Activated T-helper 1 cell treated with anti-CD3 and anti-CD28 coated beads, Interleukin-2, amount 50 U/mL, for 16 hours (primary cell): ENCODE measurements at places on chromosomes 16 and 17.

DNA sequence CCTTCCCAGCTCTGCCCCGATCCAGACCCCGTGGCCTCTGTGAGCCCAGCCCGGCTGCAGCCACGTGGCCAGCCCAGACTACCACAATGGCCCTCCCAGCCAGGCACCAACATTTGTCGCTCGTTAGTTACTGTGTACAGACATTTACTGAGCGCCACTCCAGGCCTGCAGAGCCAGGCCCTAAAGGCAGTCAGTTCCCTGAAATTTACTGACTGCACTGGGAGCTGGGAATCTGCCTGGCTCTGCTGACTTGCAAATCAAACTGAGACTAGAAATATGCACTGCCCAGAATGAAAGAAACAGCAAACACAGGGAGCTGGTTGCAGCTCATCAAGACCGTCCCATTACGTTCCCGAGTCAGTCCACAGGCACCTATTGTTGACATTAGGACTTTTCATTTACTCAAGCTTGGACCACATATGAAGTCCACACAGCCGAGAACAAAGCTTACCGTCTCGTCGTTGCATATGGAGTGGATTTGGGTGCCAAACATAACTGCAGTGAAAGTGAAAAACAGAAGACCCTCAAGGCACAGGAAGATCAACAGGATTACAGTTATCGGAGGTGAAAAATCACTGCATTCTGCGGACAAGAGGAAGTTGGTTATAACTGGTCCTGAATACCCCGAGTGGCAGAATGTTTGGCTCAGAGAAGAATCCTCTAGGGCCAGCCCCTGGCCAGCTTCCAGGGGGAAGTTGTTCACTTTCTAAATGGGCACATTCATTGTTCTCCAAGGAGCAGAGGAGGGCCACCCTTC, 34.5 kb downstream of the ZDHHC7 start:
- no peak for DNase-seq

GRCh38 chr16:84088695-84089395, 27.9 kb downstream of the MBTPS1 start:
- DNase-seq = no peak

GRCh38 chr17:3639981-3640596, 3.5 kb downstream of the CTNS start:
- no peak for DNase-seq

GRCh38 chr17:51720439-51720838, 438.1 kb downstream of the CA10 start:
- no peak for DNase-seq

DNA sequence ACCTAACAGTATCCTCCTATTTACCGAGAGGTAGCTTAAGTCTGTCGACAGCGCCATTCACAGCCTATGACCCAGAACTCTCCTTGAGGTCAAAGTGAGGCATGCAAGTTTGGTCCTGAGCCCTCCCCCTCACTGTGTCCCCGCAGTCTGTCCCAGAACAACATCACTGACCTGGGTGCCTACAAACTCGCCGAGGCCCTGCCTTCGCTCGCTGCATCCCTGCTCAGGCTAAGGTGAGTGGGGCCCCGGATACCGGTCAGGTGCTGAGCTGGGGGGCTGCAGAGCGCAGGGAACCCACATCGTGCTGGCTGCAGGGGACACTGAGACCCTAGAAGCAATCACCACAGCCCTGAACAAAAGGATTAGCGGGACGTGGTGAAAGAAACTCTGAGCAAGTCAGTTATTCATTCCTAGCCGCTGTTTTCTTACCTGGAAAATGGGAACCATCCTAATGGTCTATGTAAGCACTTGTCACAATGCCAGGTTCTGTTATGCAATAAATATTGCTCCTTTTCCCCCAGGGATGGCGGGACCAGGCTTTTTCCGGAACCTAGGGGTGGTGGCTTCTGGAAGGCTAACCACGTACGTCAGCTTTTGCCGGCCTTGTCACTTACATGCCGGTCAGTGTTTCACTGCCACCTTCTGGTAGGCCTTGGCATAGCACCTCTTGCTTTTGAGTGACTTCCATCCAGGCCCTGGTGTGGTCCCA, 23.8 kb downstream of the DEXI start:
- peak; percentile 60 for DNase-seq

DNA sequence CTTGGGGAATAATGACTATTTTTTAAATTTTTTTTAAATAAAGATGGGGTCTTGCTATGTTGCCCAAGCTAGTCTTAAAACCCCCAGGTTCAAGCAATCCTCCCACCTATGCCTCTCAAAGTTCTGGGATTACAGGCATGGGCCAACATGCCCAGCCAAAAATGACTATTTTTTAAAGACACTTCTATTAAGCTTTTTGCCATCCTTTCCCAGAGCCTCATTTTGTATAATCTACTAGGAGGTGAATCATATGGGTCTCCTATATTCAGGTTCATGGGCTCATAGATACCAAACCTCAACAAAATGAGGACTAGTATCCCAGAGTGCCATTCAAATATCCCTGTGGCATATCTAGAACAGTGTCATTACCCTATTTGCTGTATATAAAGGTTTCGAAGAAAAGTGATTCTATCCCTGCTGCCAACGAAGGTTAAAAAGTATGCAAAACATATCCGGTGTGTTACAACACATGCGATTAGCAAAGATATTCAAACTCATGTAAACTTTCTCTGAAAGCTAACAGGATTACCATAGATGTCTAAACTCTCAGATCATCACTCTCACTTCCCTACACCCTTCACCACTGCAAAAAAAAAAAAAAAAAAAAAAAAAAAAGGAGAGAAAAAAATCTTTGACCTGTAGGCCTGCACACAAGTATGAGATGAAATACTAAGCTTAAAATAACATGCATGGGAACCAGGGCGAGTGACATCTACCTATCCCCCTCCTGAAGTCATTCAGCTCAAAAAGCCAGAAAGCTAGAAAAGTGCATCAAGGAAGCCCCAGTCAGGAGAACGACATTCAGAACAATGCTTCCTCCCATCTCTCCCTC, 23.5 kb downstream of the XPO6 start:
- no peak for DNase-seq

GRCh38 chr17:65931246-65932149, 260.4 kb downstream of the CEP112 start:
- no peak for DNase-seq

DNA sequence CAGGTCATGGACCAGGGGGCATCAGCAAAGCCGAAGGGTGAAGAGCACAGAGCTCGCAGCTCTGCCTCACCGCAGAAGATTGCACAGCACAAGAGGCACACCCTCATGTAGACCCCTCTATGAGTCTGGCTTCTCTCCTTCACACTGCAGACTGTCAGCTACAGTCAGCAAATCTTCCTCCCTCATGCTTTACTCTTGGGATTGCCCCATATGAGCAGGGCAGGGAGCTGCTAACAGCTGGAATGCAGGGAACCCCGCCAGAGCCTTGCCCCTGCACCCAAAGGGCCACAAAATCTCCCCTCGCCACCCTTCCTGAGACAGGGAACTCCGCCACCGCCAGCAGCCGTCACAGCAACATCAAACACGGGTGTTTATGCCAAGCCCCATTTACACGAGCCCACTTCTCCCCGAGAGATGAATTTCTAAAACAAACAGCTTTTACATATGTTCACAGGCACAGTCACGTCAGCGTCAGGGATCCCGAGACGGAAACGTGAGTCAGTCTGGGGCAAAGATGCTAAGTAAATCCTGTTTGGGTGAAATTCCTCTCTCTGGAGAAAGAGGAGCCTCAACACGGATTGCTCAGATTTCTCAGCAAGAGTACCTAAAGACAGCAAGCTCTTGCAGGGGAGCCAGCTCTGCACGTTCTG, 121.9 kb downstream of the CDYL2 start:
- DNase-seq = no peak

DNA sequence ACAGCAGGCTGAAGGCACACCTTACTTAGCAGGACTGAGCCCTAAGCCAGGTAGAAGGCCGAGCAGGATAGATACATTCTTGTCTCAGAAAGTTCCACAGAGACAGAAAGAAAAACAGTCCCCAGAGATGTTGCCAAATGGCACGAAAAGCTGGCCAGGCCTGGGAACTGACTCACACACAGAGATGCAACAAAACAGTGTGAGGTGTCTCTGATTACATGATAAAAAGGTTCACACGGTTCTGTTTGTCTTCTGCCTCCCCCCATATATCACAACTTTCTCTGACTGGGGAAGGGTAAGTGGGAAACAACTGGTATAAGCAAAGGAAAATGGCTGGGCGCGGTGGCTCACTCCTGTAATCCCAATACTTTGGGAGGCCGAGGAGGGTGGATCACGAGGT, 1.7 kb downstream of the WBP2 start:
- no peak for DNase-seq

GRCh38 chr17:879546-880442, 97.6 kb downstream of the MRM3 start:
- DNase-seq = peak; percentile 39

DNA sequence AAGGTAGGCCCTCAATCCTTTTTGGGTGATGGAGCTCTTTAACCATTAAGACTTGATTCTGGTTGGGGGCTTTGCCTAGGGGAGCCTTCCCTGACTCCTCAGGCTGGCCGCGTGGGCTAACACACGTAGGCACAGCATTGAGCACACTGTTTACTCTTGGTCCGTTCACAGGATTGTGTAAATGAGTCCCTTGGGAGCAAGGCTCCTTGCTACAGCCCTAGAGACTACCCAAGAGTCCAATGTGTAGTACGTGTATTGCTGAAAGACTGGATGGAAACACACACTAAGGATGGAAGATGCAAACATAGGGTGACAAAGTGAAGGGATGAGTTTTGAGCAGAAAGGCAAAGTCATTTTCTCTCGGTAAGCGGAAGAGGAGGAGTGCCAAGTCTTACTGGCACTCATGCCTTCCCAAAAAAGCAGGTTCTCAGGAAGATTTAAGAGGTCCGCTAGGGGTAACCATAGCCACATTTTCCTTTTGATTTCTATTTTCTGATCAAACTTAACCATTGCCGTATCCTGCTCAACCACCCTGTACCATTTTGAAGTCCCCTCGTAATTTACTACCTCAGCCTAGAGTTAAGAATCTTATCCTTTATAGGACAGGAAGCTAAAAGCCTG, 911 bp upstream of the ITGA2B start:
- no peak for DNase-seq
